ENCODE measurements at places on chromosomes 12 and 14.

DNA sequence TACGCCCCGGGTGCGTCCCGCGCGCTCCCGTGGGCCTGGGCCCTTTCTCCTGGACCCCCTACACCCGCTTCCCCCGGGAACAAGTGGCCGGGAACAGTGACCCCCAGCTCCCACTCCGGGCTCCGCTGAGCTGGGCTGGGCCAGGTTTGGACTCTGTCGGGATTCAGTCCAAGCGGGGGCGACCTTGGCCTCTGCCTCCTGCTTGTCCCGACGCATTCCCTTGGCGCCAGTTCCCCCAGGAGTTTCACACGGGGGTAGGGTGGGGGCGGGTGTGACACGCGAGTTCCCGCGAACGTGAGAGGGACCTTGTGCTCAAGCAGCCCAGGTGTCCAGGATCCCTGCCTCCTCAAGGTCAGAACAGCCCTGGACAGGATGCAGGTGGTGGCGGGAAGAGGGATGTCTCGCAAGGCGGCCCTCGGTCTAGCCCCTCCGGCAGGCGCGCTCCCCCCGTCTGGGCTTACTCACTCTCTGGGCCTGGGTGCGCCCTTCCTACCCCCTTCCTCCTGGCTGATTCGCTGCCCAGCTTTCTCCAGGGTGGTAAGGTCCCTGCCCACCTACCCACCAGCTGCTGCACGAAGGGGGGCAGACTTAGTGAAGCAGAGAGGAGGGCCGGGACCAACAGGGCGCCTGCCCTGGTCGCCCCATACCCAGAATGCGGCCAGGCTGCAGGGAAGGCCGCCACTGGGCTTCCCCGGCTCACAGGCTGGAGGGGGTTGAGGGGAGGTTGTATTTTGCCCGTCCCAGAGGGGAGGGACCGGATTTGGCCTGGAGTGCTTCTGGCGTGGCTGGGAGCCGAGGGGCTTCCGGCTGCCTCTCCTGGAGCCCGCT lies 862 bp downstream of the CRIP2 start:
- DNase-seq = no peak

DNA sequence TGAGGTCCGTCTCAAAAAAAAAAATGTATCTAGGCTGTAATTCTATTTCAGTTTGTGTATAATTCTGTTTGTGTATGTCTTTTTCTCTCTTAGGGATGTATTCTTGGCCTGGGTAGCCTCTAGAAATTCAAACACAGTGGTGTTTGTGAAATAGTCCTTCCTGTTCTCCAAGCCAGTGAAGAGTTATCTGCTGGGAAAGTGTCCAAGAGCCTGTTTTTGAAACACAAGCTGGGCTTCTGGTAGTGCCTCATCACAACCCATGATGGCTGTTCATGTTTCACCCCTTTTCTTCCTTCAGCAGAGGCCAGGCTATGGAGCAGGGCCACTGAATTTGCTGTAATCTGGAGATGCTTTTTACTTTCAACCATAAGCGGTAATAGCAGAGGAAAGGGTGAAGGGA lies 14.7 kb downstream of the METTL3 start:
- DNase-seq = no peak

- DNase-seq = no peak
Measured at GRCh38 chr12:130770413-130771028, 54.4 kb upstream of the RIMBP2 start.

DNA sequence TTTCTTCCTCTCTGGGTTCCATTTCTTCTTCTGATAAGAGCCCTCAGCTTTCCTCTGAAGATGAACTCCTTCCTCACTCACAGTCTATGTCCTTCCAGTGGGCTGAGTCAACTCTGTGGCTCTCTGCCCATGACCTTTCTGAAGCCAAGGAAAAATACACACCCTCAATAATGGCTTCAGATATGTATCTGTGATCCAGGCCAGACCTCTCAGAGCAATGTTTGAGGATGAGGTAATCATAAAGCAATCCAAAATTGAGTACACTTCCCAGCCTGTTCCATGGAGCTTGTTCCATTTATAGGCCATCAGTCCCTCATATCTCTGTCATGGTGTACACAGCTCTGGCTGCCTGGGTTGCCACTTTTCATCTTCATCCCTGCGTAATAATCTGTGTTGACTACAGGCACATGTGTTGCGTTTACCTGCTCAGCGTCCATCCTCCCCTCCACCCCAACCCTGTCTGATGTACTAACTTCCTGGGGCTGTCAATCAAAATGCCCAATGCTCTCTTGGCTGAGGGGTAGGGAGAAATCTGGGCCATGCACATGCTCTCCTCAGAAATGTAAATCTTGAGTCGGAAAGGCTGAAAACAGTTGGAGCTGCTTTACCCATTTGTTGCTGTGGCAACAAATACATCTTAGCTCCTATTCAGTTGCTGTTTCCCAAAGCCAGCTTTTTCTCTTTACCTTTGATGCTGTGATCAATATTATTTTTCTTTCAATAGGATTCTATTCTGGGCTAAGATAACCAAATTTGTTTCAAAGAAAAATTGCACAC lies 377.8 kb upstream of the TMEM132C start:
- no peak for DNase-seq

- no peak for DNase-seq
Measured at GRCh38 chr12:132495629-132496357, 5.8 kb downstream of the FBRSL1 start.

GRCh38 chr14:102180248-102180998 lies 40.7 kb downstream of the WDR20 start:
- no peak for DNase-seq

DNA sequence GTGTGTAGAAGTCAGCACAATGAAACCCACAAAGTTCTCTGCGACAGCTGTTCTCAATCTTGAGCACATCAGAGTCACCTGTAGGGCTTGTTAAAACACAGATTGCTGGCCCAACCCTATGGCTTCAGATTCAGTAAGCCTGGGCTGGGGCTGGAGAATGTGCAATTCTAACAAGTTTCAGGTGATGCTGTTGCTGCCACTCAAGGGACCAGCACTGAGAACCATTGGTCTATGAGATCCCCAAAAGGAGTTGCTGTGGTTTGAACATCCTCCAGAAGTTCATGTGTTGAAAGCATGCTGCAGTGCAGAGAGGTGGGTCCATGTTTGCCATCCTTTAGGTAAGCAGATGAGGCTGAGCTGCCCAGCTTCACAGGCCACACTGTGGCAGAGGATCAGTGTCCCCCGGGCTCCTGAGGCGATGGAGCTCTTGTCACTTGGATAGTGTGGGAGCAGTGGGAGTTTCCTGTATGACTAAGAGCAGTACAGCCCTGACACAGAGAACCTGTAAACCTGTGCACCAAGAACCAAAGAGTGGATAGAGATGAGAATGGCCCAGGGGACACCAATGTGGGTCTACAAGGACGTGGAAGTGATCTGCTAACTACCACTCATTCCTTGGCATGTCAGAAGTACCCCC lies 8.0 kb upstream of the RTRAF start:
- DNase-seq = no peak

DNA sequence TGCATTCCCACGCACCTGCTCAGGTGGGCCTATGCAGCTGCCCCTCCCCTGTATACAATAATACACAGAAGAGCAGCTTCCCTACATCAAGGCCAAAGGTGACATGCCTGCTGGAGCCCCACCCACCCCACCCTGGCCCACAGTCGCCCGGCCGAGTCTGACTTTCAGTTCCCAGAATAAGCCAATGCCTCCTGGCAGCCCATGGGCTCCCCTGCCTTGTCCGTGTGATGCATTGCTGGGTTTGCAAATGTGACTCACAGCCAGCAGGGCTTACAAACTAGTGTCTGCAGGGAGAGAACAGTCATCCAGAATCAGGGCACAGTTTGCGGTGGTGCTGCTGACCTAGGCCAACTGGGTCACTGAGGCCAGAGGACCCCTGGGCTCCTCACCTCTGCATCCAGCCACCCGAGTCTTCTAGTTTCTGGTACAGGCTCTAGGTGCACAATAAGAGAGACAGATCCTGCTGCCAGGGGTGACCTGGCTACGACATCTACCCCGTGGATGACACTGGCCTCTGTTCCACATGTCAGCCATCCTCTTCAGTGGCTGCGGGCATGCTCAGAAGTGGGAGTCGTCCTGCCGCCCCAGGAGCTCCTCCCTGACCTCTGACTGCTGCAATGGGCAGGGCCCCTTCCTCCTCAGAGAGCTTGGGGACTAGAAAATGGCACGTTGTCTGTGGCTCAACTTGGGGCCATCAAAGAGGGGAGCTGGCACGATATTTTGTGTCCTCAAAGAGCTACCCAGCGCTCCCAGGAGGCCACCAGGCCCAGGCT lies 84.5 kb downstream of the CHGA start:
- no peak for DNase-seq

GRCh38 chr12:38775457-38775856 lies 129.9 kb downstream of the CPNE8 start:
- no peak for DNase-seq

DNA sequence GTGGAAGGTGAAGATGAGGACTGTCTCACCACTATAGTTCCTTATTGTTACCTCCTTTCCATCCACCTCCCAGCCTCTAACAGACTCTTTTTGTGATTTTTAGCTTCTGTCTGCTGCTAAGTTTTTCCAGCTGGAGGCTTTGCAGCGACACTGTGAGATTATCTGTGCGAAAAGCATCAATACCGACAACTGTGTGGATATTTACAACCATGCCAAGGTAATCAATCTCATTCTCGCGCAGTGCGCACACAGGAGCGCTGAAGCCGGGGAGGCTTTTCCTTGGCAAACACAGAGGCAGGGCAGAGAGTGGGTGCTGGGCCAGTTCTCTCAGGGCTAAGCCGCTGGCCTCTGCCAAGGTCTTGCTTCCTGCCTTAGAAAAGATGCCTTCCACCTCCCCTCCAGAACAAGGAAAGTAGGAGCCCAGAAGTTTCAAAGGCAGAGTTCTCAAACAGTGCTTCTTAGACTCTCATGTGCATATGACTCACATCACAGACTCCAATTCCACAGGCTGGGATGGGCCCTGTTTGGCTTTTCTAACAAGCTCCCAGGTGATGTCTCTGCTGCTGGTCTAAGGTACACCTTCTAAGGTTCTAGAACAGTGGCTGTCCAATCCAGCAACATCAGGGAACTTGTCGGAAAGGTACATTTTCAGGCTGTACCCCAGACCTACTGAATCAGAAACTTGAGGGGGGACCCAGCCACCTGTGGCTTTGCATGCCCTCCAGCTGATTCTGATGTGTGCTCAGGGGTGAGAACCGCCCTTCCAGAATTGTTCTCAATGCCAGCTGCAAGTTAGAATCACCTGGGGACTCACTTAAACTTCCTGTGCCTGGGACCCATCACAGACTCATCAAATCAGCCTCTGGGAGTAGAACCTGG lies 33.8 kb upstream of the PWP1 start:
- no peak for DNase-seq

DNA sequence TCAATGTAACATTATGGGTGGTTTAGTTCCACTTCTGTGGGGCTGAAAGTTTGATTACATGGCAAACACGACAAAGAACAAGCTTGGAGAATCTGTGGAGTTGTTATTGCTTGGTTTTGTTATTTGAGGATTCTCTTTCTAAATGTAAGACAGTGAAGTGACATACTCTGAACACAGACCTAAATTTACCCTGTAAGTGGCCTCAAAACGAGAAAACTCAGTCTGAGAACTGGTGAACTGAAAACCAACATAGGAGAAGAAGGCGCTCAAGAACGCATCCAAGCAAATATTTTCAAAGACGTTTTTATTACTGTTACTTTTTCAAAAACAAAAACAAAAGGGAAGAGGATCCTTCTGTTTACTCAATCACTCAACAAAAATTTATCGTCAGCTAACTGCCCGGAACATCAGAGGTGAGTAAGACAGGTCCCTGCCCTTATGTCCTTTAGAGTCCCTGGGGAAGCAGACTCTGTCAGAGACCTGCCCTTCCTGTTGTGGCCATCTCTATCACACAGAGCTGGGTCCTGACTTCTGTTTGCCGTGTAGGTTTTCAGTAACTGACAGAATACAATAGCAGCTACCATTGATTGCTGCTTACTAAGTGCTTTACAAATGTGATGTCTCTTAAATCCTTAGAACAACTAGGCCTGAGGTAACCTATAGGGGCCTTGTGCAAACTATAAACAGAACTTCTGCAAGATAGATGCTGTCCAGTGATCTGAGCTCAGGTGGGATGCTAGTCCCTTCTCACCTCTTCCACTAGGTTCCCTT lies 79.3 kb upstream of the C12orf71 start:
- no peak for DNase-seq

DNA sequence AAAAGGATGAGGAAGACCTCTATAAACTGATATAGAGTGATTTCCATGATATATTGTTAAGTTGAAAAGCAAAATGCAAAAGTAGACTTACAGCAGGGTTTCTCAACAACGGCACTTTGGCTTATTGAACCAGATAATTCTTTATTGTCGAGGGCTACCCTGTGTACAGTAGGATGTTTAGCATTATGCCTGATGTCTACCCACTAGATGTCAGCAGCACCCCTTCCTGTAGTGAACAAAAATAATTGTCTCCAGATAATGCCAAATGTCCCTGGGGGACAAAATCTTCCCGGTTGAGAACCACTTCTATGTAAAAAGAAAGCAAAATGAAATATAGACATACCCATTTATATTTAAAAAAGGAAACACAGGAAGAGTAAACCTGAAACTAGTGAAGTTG lies 32.4 kb downstream of the ABCD2 start:
- no peak for DNase-seq

GRCh38 chr12:104769144-104769561 lies 188.9 kb downstream of the SLC41A2 start:
- no peak for DNase-seq

GRCh38 chr12:131506426-131506825 lies 204.5 kb upstream of the SFSWAP start:
- no peak for DNase-seq

- DNase-seq = peak; percentile 19
Measured at GRCh38 chr12:54596526-54596946, 8.1 kb upstream of the PPP1R1A start.

GRCh38 chr14:104349950-104350349 lies 211.6 kb downstream of the KIF26A start:
- DNase-seq = no peak

GRCh38 chr12:88445705-88446394 lies 134.4 kb downstream of the KITLG start:
- no peak for DNase-seq

DNA sequence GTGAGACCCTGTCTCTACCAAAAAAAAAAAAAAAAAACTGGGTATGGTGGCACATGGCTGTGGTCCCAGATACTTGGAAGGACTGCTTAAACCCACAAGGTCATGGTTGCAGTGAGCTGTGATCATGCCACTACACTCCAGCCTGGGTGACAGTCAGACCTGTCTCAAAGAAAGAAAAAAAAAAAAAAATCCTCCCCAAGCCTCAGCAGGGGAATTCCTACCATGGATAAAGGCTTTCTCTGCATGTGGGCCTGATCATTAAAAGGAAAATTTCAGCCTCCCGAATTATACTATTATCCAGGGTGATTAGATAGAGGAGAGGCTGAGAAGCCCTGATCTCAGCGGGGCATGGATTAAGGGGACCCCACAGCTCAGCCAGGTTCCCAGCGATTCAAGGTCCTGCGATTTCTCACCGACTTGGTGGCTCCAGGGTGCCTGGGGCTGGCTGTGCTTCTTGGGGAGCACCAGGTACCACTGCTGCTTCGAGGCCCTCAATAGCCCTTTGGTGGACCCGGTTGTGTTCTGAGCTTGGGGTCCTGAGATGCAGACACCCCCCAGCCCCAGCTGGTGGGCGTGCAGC lies 5.6 kb downstream of the SH2B3 start:
- DNase-seq = no peak

GRCh38 chr14:105087963-105088811 lies 23.0 kb upstream of the GPR132 start:
- DNase-seq = no peak
